Hippocampal formation (tissue), 2 donors: ENCODE measurements at places on chromosomes 4 and X.

- DNase-seq = no peak
These were observed 7.1 kb downstream of the FAT4 start for GRCh38 chr4:125321709-125322365.

DNA sequence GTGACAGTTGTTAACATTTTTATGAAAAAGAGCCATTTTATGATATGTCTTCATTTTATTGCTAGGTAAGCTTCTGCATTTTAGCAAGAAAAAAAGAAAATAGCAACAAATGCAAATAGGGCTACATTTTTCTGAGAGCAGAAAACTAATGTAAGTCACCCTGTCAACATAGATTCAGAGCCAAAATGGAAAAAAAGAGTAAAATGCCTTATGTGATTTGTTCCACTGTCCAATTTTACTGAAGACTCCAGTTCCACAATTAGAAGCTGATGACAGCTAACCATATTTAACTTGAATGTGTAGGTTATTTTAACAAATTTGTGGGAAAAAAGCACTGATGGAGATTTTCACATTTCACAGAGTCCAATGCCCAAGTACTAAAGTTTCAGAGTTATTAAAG lies 772.3 kb downstream of the FAT4 start:
- no peak for DNase-seq

DNA sequence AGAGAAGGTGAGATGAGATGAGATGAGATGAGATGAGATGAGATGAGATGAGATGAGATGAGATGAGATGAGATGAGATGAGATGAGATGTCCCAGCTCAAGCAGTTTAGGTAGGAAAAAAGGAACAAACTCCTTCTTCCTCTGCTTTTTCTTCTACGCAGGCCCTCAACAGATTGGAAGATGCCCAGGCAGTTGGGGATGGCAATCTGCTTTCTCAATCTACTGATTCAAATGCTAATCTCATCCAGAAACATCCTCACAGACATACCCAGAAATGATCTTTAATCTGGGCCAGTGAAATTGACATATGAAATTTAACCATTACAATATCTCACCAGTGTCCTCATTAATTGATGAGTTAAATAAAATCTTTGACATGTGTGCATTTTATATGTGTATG lies 370.3 kb upstream of the SLC7A11 start:
- no peak for DNase-seq

GRCh38 chrX:13257223-13258051 lies 62.4 kb downstream of the ATXN3L start:
- DNase-seq = no peak

GRCh38 chr4:121192480-121192879 lies 28.4 kb upstream of the TNIP3 start:
- DNase-seq = peak; percentile 41

- peak; percentile 81 for DNase-seq
These were observed 26.8 kb upstream of the BOD1L1 start for GRCh38 chr4:13654162-13654797.

GRCh38 chr4:22842360-22843018 lies 149.8 kb downstream of the GBA3 start:
- peak; percentile 33 for DNase-seq

- no peak for DNase-seq
These were observed 27.8 kb downstream of the PDLIM5 start for GRCh38 chr4:94479358-94480141.

DNA sequence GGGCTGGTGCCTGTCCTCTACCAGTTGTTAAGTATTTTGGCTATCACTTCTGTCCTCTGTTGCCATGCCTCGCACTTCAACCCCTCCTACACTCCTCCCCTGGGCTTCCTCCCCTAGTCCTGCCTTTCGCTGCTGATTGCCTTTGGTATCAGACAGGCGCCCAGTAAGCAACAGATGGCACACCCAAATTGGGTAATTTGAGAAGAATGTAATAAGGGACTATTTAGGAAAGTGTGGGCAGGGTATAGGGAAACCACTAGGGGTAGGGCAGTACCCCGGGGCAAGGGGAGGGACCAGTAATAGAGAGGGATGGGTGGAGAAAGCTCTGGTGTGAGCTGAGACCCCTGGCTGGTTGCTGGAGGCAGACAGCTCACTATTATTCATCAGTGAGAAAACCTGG lies 172.7 kb upstream of the USP9X start:
- DNase-seq = no peak

GRCh38 chrX:140298960-140299825 lies 205.7 kb downstream of the SOX3 start:
- no peak for DNase-seq

DNA sequence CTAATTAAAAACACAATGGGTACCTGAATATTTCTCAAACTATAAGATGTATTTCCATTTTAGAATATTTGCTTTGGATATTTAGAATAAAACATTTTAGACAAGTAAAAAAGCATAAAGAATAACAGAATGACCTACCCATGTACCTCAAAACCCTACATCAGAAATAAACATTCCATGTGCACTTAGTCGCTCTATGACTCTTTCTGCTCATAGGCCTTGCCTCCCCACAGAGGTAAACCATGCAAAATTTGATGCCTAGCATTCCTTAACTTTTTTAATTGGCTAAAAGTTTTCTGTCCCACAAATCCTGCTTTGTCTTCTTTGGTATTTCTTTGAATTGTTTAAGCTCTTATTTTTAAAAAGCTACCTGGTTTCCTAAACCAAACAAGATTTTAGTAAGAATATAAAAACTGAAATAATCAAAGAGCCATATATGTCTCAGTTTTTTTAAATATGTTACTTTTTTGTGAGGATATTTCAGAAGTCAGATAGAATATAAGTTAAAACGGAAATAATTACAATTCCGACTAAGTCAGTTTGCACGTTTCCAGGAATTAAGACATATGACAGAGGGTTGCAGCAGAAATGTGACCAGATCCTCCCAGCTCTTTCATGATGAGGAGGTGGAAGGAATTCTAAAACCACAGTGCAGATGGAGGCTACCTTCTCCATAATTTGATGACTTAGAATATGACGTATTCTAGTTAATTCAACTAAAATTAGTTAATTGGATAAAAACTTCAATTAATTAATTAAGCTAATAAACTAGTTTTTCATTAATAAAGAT lies 102.5 kb downstream of the FIP1L1 start:
- DNase-seq = no peak

GRCh38 chr4:15738877-15739276 lies 36.0 kb downstream of the BST1 start:
- no peak for DNase-seq

DNA sequence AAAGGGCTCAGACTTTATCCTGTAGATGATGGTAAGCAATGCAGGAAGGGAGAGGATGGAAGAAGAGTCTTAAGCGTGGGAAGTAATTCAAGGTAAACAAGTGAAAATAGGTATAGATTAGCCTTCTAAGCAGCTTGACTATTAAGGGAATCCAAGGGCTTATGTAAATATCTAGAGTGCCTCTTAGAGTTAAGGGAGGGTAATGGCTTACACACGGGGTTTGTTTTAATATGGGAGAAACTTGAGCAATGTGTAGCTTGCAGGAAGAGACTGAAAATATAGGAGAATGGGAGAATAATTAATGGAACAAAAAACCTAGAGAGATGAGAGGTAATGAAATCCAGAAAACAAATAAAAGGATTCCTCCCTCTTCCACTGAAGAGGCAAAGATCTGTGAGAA lies 12.8 kb upstream of the SAP30 start:
- no peak for DNase-seq

GRCh38 chr4:104138116-104138515 lies 356.6 kb downstream of the CXXC4 start:
- DNase-seq = no peak

- DNase-seq = no peak
These were observed 56.2 kb downstream of the CDS1 start for GRCh38 chr4:84639145-84639544.

DNA sequence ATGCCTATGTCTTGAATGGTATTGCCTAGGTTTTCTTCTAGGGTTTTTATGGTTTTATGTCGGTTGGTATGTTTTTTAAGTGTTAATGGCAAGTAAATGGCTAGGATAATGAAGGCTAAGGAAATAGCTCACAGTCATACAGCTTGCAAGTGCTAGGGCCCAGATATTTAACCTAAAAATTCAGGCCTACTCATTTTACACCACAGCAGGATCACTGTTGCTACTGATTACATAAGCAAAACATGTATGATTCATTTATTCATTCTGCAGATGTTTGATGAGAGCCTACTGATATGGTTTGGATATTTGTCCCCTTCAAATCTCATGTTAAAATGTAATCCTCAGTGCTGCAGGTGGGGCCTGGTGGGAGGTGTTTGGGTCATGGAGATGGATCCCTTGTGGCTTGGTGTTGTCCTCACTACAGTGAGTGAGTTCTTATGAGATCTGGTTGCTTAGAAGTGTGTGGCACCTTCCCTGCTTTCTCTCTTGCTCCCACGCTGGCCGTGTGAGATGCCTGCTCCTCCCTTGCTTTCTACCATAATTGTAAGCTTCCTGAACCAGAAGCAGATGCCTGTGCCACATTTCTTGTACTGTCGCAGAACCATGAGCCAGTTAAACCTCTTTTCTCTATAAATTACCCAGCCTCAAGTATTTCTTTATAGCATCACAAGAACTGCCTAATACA lies 175.5 kb downstream of the MAPK10 start:
- DNase-seq = no peak

GRCh38 chrX:77528034-77528433 lies 80.8 kb downstream of the FGF16 start:
- DNase-seq = no peak

- no peak for DNase-seq
These were observed 433.0 kb downstream of the PCDH10 start for GRCh38 chr4:133581996-133582619.

- DNase-seq = no peak
These were observed 45.1 kb downstream of the OR13H1 start for GRCh38 chrX:131588995-131589394.

GRCh38 chrX:11540532-11541377 lies 125.0 kb downstream of the ARHGAP6 start:
- DNase-seq = no peak

DNA sequence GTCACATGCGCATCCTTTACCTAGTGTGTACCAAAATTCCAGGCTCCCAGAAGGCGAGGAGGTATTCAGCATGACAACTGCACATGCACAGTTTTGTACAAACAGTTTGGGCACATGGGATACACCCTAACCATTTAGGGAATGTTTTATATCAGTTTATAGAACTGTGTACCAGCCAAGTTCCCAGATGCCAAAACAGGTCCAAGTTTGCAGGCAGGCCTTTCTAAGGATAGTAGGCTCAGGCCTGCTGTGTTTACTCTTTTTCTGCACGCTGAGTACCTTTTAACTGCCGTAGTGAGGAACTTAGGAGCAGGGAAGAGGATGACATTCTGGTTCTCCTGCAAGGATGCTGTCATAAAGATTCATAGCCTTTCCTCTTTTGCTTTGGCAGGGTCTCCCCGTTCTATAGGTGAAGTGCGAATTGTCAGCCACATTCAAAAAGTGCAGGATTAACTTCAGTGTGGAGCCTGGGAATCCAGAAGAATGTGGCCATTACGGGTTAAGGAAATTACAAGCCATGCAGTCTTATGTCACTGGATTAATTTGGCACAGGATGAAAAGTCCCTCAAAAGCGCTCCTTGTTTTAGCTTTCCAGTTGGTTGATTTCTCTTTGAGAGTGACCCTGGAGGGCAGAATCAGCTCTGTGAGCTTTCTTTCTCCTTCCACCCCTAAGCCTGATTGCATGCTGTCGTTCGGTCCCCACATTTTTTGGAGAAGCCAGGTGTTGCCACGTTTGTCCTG lies 259.8 kb downstream of the ARHGAP10 start:
- peak; percentile 20 for DNase-seq

GRCh38 chr4:99790796-99791617 lies 25.6 kb upstream of the DAPP1 start:
- DNase-seq = no peak

GRCh38 chr4:63036159-63036866 lies 1372.9 kb downstream of the TECRL start:
- no peak for DNase-seq

GRCh38 chr4:107828315-107829090 lies 3.8 kb downstream of the SGMS2 start:
- DNase-seq = no peak

GRCh38 chr4:110224142-110224541 lies 25.7 kb upstream of the ELOVL6 start:
- no peak for DNase-seq

DNA sequence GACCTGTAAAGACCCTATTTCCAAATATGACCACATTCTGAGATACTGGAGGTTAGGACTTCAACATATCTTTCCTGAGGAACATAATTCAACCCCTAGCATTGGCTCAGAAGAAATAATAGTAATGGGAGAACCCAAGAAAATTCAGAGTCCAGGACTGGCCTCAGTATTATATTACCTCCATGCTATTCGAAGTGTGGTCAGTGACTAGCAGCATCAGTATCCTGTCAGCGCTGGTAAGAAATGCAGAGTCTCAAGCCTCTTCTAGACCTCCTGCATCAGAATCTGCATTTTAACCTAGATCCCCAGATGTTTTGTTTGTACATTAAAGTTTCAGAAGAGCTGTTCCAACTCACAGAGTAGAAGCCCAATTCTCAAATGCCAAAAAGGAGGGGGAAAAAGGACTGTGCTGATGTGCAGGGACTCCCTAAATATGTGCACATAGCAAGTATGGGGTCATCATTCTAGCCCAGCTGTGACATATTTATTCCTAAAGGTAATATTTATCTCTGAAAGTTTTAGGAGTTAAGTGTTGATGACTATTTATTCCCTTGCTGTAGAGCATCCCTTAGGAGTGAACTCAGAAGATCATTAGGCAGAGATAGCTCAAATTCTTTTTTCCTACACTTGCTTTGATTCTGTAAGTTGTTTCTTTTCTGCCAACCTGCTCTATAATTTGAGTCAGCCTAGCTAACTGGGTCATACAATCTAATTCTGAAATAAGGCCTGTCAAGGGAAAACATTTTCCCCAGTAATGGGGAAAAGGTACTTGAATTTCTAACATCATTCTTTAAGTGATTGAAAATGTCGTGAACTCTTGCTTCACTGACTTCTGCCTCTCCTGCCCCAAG lies 361.9 kb downstream of the ARHGAP24 start:
- DNase-seq = no peak

DNA sequence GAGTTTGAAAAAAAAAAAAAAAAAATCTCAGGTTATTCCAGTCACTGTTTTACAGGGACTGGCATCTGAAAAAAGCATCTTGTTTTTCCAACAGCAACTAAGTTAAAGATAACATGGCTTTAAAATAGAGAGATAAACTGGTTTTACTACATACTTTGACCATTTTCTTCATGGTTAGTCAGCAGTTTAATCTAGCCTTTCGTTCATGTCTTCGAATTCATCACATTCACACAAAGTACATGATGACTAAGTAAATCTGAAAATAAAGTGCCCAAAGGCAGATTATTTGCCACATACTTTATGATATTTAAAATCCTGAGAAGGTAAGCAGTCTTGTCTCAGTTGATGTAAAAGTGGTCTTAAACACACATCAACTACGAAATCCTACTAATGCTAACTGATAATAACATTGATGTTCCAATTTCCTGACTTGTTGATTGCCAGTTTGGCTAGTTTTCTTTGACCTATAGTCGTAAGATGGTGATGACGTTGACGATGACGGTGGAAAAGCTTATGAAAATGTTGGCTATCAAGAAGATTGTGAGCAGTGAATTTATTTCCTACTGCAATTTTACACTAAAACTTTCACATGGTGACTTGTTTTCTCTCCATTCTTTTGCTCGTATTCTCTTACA lies 540.5 kb upstream of the BOD1L1 start:
- no peak for DNase-seq

- no peak for DNase-seq
These were observed 42.8 kb downstream of the TENM3 start for GRCh38 chr4:182286035-182286434.
